Suppressor macrophage treated with lipopolysaccharide for 4 hours (primary cell): ENCODE measurements at places on chromosomes 11 and 22.

- DNase-seq = no peak
Observed at GRCh38 chr11:57154739-57155138, 27.0 kb upstream of the LRRC55 start.

DNA sequence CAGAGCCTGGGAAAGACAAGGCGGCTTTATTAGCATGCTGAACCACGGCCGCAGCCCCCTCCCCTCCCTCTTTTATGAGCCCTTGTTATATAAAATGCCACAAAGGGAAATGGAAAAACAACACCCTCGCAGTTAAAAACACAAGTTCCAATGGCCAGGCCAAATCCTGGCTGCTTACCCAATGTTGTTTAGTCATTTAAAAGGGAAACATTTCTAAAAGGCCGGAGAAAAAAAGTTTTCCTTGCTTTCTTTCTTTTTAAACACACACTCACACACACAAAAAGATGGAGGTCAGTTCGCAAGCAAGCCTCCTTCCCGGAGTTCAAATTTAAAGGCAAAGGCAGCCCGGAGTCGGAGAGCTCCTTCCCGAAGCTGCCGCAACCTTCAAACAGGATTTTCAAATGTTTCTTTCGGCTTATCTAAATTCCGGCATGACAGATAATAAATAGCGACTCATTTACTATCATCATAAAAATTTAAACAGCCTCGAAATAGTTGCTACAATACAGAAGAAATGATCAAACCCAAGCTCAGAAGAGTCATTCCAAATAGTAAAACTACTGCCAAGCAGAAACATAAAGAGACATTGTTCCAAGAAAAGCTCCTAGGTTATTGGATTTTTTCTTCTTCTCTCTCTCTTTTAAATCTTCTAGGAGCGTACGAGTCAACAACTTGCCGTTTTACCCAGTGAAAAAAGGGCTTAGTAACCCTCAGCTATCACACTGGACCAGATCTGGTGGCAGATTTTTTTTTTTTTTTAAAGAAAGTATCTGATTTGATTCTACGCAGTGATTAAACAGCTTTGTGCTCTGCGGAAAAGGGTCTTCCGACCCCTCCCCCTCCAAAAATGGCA is 3.5 kb downstream of the PHF21B start:
- no peak for DNase-seq

DNA sequence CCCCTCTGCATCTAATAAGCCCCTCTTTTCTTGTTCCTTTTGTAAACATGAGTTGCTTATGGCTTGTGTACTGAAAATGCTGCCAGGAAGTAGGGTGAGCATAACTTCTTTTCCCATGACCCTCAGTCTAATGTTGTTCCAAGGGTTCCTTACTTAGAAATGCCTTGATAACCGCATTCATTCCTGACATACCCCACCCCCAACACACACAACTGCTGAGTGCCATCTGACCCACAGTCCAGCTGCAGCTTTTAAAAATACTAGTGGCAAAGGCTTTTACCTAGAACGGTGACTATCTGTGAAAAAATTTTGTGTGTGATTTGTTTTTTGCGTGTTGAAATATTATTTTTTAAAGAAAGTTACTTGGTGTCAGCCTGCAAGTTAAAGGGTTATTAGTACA is 52.6 kb downstream of the ARHGAP42 start:
- DNase-seq = no peak

DNA sequence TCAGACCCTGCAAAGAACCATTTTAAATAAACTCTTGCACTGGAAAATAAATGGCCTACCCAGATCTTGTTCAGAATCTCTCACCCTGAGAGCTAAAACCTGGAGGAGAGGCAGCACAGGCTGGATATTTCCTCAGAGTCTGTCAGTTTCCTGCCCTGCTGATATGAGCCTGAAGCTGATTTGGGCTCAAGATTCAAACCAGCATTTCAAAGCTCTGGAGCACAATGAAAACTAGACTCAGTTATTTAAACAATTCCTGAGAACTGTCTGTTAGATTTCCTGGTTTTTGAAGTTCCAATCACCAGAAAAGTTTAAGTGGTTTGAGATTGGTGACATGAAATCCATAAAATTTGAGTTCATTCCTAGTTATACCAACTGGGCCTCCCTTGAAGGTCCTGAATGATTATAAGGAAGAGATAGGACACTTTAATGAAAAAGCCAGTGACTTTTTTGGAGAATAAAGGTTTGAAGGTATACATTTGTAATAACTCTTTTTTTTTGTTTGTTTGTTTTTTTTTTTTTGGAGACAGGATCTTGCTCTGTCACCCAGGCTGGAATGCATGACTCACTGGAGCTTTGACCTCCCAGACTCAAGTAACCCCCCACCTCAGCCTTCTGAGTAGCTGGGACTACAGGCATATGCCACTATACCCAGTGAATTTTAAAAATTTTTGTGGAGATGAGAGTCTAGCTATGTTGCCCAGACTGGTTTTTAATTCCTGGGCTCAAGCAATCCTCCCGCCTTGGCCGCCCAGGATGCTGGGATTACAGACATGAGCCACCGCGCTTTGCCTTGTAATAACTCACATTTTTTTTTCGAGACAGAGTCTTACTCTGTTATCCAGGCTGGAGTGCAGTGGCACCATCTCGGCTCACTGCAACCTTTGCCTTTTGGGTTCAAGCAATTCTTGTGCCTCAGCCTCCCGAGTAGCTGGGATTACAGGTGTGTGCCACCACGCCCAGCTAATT is 8.0 kb upstream of the ESAM start:
- DNase-seq = no peak

DNA sequence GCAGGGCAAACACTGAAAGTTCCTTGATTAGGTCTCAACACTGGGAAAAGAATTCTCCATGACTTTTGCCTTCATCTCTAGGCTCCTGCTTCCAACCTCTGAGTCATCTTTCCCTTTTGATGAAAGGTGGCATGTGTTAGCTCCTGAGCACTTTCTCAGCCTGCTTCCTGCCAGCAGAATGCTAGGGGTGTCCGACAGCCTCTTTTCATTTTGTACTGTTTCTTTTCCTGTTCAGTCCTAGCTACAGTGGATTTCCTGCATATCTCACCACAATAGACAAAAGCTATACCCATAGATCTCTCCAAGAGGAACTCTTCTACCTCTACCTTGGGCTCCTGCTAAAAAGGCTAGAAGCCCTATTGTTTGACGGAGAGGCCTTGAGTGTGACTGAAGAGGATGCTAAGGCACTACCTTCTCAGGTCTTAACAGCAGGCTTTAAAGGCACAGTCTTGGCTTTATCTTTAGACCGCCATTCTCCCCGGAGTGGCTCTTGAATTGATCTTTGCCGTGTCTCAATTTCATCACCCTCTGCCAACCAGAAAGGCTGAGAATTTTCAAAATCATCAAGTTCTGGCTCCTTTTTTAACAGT is 145.5 kb downstream of the RBFOX2 start:
- no peak for DNase-seq

DNA sequence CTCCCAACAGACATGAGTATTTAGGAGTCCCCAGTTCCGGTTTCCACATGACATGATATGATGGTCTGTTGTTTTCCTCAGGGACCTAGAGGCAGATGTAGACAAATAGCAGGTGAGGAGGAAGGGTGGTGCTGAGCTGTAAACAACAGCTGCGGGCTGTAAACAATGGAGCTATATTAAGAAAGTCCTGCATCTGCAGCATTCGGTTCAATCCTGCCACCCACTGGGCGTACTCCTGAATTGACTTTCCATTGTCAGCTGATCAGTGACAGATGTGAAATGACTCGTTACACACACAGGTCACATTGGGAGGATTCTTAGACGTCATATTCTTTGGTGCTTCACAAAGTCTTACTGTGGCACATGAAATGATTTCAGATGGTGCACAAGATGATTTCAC is 26.8 kb upstream of the RAG1 start:
- peak; percentile 70 for DNase-seq

DNA sequence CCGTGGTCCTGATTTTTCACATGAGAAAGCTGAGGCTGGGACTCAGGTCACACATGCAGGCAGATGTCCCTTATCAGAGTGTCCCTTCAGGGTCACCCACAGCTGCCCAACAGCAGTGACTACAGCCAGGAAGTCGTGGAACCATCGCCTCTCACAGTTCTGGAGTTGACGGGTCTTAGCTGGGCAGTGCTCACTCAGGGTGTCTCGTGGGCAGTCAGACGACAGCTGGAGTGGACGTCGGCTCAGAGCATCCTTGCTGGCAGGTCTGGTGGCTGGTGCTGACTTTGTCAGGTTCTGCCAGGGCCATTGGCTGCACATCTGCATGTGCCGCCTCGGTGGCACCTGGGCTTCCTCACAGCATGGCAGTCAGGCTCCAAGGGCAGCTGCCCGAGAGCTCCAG is 35.6 kb upstream of the TH start:
- no peak for DNase-seq

DNA sequence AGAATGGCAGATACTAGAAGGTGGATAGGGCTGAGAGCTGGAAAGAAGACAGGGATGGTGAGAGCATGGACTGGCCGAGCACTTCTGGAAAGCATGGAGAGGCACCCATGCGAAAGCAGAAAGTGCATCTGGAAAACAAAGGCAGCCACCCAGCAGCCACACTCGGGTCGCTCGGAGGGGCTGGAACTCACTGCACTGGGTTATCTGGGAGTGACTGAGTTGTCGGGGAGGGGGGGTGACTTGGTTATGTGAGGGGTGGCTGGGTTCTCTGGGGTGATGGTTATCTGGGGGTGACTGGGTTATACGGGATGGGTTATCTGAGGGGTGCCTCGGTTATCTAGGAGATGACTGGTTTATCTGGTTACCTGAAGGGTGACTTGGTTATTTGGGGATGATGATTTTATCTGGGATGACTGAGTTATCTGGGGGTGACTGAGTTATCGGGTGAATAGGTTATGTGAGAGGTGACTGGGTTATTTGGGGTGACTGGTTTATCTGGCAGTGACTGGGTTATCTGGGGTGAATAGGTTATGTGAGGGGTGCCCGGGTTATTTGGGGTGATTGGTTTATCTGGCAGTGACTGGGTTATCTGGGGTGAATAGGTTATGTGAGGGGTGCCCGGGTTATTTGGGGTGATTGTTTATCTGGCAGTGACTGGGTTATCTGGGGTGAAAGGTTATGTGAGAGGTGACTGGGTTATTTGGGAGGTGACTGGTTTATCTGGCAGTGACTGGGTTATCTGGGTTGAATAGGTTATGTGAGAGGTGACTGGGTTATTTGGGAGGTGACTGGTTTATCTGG is 2.6 kb upstream of the PANX2 start:
- no peak for DNase-seq

DNA sequence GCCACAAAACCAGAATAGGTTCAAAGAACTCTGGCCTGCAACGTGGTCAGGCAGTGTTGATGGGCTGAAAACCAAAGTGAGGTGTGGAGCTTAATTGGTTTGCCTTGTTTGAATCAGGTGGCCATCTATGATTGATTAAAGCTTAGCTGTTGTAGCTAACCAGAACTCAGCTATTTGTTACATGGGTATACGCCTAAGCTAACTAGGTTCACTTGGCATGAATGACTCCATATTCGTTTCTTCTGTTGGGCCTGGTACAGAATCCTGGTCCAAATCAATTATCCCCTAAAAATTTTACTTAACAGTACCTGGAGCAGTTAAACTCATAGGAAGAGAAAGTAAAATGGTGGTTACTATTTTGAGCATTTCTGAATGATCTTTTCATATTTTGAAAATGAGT is 7.7 kb upstream of the BAIAP2L2 start:
- DNase-seq = no peak

GRCh38 chr11:13902523-13902922 is 60.0 kb upstream of the SPON1 start:
- no peak for DNase-seq

DNA sequence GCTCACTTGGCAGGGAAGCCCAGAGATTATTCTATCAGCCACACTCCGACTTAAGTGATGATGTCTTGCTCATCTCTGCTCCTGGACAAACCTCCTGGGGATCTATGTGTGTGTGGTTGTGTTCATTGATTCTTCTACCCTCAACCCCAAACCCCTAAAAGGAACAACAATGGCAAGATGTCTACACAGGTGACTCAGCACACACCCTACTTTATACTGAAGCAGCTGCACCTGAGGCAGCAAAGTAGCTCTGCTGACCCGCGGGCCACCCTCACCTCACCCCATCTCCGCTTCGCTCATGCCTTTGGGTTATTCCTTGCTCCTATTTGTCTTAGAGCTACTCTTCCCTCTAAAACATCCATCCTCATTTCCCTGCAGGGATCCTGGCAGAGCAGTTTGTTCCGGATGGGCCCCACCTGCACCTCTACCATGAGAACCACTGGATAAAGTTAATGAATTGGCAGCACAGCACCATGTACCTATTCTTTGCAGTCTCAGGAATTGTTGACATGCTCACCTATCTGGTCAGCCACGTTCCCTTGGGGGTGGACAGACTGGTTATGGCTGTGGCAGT is 38.7 kb downstream of the TMEM45B start:
- no peak for DNase-seq

DNA sequence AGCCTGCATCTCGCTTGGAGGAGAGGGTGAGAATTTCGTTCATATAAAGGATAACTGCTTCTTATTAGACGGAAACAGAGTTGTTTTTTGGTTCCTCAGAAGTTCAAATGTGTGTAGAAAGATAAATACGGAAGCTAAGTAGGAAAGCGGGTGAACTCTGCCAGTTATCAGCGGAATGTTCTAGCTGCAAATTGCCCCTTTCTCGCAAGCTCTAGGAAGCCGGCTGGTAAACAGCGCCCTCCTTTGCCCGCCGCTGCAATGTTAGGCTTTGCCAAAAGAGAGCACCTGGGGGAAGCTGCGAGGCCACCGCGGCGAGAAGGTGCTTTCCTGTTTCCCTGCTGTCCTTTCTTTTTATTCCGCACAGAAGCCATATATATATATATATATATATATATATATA is 67.0 kb downstream of the IGLL5 start:
- DNase-seq = peak; percentile 28

DNA sequence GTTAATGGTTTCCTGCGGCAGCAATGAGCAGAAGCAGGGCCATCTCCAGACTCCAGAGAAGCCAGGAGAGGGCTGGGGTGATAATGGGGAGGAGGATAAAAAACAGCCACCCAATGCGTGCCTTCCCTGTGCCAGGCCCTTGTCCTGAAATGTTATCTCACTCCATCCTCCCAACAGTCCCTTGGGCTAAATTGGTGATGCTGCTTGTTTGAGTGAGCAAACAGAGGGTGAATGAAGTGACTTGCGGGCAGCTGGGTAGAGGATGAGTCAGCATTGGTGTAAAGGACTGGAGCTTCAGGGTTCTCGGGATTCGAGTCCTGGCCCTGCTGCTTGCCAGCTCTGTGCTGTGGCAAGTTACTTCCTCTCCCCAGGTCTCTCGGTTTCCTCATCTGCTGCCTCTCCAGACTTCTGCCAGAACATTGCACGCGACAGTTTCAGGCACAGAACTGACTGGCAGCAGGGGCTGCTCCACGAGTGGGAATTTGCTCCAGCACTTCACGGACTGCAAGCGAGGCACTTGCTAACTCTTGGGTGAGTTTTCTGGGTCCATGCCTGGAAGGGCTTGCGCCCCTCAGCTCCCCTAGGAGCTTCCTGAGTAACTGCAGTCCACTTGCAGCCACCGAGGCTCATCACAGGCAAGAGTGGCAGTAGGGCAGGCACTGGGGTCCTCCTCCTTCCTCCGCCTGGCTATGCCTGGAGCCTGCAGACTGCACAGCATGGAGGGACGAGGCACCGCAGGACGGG is at the start of gene P2RY6:
Gene P2RY6 (plus strand): TSS at position 403 of the 744 bp plus-strand sequence. CDS start 24,181 bp downstream, outside the sequence.
- peak; percentile 91 for DNase-seq

DNA sequence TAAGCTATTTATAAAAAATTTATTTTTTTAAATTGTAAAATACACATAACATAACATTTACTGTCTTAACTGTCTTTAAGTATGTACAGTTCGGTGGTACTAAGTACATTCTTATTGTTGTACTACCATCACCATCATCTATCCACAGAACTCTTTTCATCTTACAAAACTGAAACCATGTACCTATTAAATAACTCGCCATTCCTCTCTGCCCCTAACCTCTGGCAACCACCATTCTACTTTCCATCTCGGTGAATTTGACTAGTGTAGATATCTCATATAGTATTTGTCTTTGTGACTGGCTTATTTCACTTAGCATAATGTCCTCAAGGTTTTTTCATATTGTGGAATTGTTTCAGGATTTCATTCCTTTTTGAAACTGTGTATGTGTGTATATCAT is 22.6 kb downstream of the USP47 start:
- no peak for DNase-seq
